Activated T-cell treated with anti-CD3 and anti-CD28 coated beads, Interleukin-2, amount 50 U/mL, for 24 hours (primary cell): ENCODE measurements at places on chromosomes 6 and 20.

DNA sequence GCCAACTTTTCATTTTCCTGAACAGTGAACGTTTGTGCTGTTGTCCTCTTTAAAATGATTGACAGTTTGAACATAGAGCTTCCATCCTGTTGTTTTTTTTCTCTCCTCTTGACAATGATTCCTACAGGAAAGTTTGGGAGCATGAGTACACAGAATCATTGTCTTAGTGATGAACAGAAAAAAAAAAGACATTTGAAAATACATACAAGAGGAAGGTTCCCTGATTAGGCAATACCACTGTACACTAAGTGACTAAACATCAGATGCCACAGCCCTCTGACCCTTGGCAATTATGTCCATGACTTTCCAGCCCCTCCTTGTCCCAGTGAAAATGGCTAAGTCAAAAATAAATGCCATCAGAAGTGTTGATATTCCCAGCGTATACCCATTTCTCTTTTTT lies 71.5 kb downstream of the RTN4IP1 start:
- DNase-seq, result no peak

GRCh38 chr20:19530006-19530405 lies 228.1 kb upstream of the RIN2 start:
- DNase-seq, result no peak

DNA sequence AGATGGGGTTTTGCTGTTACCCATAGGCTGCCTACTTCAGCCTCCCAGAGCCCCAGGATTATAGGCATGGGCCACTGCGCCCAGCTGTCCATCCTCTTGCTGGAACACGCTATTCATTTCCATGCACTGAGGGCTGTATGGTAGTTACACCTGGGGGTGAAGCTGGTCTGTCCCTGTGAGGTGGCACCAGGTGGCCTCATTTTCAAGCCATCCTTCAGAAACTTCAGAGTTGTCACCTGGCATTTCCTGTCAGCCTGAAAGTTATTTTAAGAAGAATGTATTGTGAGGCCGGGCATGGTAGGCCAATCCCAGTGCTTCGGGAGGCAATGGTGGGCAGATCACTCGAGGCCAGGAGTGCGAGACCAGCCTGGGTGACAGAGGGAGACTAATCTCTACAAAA lies 147.6 kb downstream of the DTNBP1 start:
- DNase-seq, result no peak

DNA sequence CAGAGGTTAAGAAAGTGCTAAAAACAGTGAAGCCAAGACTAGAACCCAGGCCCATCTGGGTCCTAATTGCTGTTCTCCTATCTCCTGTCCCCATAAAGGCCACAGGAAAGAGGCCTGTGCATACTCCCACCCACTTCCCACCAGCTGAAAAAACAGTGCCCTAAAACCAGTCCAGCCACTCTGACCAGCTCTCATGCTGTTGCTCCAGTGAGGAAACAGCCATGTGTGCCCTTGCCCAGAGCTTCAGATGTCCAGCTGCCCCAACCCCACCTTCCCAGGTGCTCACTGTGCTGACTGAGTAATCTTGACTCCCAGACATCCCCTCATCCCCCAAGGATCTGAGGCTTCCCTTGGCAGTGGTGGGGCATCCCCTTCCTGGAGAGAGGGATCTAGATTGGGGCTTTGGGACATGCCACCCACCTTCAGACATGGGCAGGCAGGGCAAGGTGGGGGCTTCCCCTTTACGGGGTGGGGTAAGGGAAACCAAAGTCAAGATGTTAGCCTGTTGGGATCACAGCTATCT lies 28.7 kb downstream of the KCNK5 start:
- no peak for DNase-seq

GRCh38 chr20:2349801-2350200 lies 30.9 kb upstream of the TGM6 start:
- no peak for DNase-seq

- no peak for DNase-seq
Measured at GRCh38 chr6:41193171-41193734, 7.7 kb downstream of the TREML2 start.

DNA sequence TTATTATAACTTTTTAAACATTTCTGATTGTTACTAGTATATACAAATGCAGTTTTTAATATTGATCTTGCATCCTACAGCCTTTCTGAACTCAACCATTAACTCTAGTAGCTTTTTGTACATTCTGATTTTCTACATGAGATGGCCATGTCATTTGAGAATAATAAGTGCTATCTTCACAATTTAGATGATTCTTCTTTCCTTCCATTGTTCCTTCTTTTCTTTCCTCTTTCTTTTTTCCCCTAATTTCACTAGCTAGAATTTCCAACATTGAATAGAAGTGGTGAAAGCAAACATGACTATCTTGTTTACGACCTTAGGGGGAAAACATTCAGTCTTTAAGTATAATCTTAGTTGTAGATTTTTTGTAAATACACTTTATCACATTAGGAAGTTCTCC lies 128.2 kb upstream of the PRSS16 start:
- DNase-seq, result no peak

DNA sequence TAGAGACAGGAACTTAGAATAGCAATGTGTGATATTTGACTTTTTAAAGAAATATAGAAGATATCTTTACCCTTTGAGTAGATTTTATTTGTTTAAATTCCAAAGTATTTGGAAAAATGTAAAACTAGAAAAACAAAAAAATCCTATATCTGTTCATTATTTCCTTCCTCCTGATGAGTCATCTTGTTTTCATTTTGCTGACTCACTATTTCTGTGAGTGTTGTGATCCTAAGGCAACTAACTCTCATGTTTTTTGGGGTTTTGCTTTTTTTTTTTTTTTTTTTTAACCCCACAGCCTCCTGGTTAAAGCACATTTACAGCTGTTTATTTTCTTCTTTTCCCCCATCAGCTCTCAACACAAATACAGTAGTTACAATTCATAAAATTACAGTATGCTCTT lies 37.8 kb upstream of the THEMIS start:
- no peak for DNase-seq

- no peak for DNase-seq
Measured at GRCh38 chr20:35011589-35012226, 56.0 kb downstream of the MYH7B start.

GRCh38 chr6:143258945-143259344 lies 191.6 kb downstream of the ADAT2 start:
- DNase-seq, result no peak

- DNase-seq, result no peak
Measured at GRCh38 chr6:43759136-43759906, 10.7 kb upstream of the VEGFA start.

DNA sequence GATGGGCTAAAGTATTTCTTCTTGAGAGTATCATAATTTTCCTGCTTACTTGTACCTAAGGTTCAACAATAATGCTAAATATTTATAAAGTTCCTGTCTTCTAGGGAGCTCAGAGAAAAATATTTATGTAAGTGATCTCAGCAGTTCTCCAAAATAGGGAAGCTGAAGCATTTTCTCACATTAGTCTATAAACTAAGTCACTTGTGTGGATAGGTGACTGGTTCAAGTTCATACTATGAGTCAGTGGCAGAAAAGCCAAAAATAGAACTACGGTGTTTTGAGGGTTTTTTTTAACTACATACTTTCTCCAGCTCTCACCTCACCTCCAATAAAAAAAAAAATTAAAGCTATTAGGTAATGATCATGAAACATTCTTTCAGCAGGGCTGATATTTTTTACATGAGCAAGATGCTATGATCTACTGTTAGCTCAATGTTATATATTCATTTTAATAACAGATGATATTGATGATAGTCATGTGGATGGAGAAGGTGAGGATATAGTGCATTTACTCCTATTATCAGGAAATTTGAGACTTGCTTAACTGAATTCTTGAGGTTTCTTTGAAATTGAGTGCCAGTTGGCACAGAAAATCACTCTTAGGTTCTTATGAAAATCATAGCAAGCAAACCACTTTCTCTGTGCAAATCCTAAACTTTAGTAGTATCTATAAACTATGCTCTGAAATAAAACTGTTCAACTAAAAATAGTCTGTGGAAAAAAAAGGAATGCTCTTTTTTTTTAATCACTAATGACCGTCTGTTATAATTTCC lies 4.1 kb upstream of the MOXD1 start:
- no peak for DNase-seq

DNA sequence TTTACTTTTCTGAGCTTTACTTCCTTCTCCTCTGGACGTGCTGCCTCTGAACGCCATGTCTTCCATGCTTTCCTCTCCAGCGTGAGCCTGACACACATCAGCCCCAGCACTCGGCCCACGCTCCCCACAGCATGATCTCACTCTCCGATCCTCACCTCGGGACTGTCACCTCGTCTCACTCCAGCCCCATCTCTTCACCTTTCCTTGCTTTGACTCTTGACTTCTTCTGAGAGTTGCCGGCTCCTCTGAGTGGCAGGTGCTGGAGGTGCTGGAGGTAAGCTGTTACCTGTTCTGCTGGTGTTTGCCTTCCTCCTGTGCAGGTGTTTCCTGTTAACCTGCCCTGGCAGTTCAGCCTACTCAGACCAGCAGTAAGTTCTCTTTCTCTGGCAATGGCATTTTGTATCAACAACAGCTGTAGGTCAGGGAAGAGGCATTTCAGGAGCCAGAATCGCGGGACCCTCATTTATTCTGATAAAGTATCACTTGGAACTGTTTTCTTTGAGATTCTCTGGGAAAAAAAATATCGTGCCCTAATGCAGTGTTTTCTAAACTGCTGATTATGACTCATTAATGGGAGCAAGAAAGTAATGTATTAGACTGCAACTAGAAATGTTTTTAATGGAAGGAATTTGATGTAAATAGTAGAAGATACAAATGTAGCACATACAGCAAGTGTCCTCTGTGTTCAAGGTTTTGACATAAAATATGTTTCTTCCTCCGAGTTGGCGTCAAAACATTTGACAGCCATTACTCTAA lies 106.5 kb downstream of the ARID1B start:
- no peak for DNase-seq

DNA sequence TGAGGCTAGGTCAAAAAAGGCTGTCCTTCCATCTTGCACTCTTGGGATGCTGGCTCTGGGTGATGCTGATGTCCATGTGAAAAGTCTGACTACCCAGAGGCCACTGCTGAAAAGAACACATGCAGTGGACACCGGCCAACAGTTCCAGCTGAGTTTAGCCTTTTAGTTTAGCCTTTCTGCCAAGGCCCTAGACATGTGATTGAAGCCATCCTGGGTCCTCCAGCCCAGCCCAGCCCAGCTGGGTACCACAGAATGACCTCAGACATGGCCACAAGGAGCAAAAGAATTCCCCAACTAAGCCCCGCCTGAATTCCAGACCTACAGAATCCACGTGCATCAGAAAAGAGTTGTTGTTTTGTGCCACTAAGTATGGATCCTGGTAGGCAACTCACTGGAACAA lies 17.4 kb downstream of the PIGT start:
- DNase-seq, result no peak

- no peak for DNase-seq
Measured at GRCh38 chr20:62910777-62911497, 15.4 kb downstream of the DIDO1 start.

- DNase-seq, result no peak
Measured at GRCh38 chr6:52271852-52272460, 12.6 kb downstream of the MCM3 start.

- no peak for DNase-seq
Measured at GRCh38 chr6:158174514-158174913, 6.4 kb downstream of the GTF2H5 start.

DNA sequence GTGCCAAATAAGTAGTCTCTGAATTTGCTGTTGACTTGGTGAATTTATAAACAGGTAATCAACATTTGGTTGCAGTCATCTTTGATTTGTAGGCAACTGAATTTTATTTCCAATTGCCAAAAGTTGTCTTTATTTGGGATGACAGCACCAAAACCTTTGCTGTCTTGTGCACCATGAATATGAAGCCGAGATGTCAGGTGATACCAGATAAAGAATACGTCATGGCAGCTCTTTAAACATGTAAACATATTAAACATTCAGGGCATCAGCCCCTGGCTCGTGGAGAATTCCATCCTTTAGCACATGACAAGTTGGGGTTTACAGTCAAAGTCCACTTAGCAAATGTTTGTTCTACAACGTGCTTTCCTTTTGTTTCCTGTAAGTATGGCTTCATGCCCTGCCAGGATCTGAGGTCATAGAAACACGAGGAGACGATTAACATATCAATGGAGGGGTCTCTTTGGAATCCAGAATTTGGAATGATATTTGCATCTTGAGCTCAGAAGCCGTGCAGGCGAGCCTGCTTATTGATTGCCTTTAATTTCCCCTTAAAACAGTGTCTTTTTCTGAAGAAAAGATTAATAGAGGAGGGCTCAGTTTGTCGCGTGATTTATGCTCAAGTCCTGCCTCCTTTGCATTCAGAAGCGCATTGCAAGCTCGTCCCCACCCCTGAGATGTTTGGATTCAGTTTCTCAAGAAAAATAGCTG lies 170.2 kb upstream of the ZNF217 start:
- DNase-seq, result no peak
